ENCODE measurements at places on chromosomes 5 and 9.

- DNase-seq, result no peak
These were observed 399.3 kb downstream of the ADGRV1 start for GRCh38 chr5:90957906-90958305.

- DNase-seq, result no peak
These were observed 29.2 kb downstream of the NR2F1 start for GRCh38 chr5:93611976-93612854.

DNA sequence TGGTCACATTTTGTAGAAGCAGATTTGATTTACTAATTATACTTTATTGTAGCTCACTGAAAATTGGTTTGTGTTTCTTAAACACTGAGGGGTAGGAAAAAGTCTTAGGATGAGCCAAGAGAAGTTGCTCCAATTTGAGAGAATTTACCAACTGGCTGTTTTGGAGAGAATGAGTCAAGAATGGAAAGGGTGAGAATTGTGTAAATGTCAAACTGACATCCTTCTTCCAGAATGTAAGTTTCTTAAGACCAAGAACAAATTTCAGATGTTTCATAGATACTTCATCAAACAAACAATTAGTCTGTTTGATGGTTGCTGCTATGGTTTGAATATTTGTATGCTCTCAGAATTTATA, 106.2 kb upstream of the TXNDC8 start:
- DNase-seq, result peak; percentile 38

DNA sequence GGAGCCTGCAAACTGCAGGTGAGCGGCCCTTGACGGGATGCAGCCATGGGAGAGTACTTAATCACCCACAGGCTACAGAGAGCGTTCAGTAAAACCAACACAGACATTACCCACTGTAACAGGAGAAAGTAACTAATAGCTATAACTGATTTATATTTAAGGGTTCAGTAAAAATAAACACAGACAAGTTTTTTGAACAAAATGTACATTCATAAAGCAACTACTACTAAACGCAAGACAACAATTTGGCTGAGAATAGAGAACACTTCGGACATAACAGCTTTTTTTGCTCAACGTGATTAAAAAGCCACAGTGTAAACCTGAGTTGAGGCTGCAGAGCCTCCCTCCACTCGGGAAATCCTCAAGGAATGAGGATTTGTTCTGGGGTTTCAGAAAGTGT, 61.7 kb downstream of the LIFR start:
- DNase-seq, result no peak

DNA sequence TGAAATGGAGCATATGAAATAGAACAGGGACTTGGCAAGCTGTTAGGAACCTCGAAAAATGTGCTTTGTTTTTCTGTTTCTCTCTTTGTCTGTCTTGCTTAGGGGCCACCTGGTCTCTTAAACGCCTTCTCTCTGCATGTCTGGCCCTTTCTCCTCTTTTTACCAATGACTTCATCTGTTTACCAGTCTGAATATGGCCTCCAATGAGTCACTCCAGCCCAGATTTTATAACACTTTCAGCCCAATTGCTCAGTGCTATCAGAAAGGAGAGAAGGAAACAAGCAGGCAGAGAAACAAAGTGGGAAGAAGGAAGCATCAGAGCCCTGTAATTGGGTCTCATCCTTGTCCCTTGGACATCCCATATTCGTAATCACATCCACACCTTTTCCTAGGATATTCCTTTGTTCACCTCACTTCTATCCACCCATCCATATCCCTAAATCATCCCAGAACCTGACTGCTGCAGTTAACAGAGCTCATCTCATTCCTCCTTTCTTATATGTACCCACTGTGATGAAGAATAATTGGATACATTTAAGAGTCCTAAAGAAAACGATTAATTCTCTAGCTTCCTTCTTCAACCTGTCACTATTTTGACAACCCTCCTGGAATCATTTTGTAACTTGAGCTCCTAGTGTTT, 151.8 kb upstream of the GPR151 start:
- DNase-seq, result peak; percentile 10

DNA sequence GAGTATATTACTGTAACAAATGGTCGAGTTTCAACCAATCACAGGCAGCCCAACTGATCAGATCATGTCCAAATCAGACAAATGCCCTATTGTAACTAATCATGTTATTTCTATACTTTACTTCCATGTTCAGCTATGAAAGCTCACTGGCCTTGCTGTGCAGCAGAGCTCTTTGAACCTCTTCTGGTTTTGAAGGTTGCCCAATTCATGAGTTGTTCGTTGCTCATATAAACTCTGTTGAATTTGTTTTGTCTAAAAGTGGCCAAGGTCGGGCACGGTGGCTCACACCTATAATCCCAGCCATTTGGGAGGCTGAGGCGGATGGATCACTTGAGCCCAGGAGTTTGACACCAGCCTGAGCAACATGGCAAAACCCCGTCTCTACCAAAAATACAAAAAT, 21.6 kb downstream of the PDE6A start:
- no peak for DNase-seq

DNA sequence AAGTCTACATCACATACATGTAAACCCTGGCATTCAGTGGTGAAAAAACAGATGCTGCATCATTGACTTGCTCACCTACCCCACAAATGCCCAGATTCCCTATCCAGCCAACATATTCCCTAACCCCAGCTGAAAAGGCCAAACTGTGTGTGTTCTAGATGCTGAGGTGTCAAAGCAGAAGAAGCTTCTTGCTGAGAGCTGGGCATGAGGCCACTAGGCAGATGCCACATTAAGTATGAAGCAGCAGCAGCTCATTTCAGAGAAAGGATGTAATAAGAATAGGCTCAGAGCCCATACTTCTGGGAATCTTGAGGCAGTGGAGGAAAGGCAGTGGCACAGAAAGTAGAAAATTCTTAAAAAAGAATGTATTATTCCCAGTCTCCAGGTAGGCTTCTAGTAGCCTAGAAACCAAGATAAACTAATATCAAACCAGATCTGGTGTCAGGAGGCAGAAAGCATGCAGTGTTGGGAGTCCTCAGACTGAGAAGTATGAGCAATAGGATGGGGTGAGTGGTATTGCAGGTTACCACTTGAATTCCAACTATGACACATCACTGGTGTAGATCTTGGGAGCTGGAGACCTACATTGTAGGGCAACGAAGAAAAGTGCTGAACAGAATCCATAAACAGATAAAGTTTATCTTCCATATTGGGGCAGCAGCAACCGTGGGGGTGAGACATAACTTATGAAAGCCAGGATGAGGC, 71.9 kb upstream of the GRHPR start:
- no peak for DNase-seq

DNA sequence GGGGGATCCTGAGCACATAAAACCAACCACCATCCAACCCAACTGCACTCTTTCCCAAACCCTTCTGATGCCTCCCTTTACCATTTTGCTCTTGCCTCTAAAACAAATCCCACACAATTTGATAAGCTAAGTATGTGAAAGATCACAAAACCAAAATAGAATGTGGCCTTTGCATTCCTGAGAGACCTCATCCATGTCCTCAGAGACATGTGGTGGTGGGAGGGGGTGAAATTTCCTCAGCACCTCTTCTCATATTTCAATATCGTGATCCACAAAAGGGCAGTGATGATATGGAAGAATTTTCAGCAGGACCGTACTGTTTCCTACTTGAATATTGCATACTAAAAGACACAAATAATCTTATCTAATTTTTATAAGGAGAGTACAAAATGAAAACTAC, 423.3 kb downstream of the TLE1 start:
- no peak for DNase-seq

GRCh38 chr5:169549453-169550100, 34.0 kb upstream of the SPDL1 start:
- no peak for DNase-seq

- no peak for DNase-seq
These were observed 8.7 kb downstream of the CLTB start for GRCh38 chr5:176407456-176408251.

DNA sequence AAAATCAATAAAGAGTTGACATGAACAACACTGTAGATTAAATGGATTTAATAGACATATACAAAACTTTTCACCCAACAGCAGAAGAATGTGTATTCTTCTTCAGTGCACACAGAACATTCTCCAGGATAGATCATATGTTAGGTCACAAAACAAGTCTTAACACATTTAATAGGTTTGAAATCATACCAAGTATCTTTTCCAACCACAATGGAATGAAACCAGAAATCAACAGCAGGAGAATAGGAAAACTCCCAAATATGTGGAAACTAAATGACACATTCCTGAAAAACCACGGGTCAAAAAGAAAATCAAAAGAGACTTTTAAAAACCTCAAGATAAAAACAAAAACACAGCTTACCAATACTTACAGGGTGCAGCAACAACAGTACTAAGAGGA, 790.1 kb upstream of the ZNF608 start:
- peak; percentile 28 for DNase-seq

DNA sequence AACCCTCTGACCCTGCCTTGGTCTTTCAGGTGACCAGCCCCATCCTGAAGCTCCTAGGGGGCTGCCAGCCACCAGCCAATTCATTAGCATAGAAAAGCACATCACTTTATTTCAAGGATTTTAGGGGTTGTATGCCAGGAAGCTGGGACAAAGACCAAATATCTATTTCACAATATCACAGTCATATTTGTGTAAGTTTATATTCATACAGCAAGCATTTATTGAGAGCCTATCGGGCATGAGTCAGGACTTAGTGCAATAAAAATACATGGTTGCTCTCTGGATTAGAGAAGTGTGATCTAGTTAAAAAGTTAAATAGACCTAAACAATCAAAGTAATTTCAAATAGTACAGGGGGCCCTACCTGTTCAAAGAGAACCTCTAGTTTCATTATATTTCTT, 113.8 kb downstream of the ERCC6L2 start:
- no peak for DNase-seq

DNA sequence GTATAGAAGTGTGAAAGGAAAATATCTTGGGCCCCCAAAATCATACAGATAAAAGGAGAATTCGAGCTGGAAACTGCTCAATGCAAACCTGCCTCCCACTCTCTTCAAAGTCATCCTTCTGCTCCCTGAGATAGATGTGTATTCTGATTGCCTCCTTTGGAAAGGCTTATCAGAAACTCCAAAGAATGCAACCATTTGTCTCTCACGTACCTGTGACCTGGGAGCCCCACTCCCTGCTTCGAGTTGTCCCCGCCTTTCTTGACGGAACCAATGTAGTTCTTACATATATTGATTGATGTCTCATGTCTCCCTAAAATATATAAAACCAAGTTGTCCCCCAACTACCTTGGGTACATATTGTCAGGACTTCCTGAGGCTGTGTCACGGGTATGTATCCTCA, 163.8 kb downstream of the DIRAS2 start:
- no peak for DNase-seq

DNA sequence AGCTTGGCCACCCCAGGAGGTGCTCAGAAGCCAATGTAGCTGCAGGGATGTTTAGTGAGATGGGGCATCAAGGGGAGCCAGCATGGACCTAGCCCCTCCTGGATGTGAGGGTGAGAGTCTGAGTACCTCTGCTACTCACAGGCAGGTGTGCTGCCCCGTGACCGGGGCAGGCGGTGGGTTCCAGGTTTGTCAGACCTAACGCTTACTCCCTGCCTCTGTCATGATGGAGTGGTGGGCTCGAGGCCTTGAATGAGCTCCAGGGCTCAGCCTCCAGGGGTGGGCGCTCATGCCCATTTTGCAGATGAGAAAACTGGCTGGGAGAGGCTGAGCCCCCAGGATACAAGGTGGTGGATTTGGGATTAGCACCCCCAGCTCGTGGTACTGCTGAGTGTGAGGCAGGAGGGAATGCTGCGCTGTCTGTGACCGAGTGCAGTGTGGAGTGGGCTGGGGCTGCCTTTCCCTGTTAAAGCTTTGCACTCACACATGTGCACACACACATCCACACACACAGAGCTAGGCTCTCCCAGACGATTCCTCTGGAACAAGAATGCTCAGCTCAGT, 1.5 kb downstream of the RXRA start:
- no peak for DNase-seq

GRCh38 chr9:135224286-135224877, 136.9 kb downstream of the OLFM1 start:
- DNase-seq, result no peak

GRCh38 chr5:56244627-56245026, 11.5 kb upstream of the ANKRD55 start:
- DNase-seq, result no peak

- DNase-seq, result no peak
These were observed 2.4 kb upstream of the RXRA start for GRCh38 chr9:134323741-134324358.

- DNase-seq, result no peak
These were observed 32.1 kb upstream of the SH3PXD2B start for GRCh38 chr5:172486451-172486850.

GRCh38 chr5:28493456-28493855, 1455.1 kb upstream of the CDH9 start:
- no peak for DNase-seq

- no peak for DNase-seq
These were observed 1907.6 kb upstream of the ACO1 start for GRCh38 chr9:30476826-30477225.

- DNase-seq, result no peak
These were observed 500.0 kb upstream of the C9orf72 start for GRCh38 chr9:28073270-28073669.

DNA sequence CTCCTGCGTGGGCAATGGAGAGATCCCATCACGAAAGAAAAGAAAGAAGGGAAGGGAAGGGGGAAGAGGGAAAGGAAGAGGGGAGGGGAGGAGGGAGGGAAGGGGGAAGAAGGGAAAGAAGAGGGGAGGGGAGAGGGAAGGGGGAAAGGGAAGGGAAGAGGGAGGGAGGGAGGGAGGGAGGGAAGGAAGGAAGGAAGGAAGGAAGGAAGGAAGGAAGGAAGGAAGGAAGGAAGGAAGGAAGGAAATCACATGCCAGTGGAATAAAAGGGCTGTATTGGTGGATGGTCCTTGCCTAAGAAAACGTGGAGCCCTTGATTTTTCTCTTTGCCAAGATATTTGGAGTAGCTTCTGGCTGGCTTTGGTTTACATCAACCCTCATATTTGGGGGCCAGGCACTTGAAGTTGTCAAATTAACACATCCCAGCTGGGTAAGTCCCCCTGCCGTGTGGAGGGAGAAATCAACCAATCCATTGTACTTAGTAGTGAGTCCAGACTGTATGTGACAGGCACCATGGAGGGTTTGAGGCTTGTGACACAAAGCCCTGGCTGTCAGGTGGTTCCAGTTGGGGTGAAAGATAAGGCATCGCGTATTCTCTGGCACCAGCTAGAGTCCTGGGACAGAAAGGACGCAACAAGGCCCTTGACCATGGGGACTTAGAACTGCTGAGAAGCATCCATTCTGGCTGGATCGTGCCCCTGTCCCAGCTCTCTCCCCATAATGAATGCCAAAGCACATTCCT, 23.7 kb downstream of the IDNK start:
- no peak for DNase-seq

GRCh38 chr9:87678650-87679355, 47.1 kb upstream of the CTSL start:
- peak; percentile 40 for DNase-seq
